Vagina (tissue), 2 donors: ENCODE measurements at places on chromosomes 2 and 18.
A peak's percentile ranks its signal among the peaks of the same experiment; 100 is the strongest.

DNA sequence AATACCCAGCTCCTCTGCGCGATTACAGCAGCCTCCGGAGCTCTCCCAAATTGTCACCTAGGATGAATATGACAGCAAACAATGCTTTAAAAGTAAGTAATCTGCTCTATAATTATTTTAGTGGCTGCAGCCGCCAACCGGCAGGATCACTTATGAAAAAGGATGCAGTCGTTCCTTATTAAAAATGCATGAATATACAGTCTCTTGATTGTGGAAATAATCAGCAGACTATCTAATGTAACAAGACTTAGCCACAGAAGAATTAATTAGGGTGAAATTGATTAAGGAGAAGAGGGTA, 71.8 kb upstream of the STPG4 start:
- no peak for DNase-seq
- H3K4me1 ChIP-seq: peaks cover 30% of the 10 kb centered on the region
- H3K27ac ChIP-seq: no peak overlapping the region
- H3K4me3 ChIP-seq: no peak overlapping the region
- no peaks in the 10 kb centered on the region for H3K36me3 ChIP-seq

GRCh38 chr2:62831729-62832128, 126.2 kb downstream of the EHBP1 start:
- H3K27ac ChIP-seq: no peak overlapping the region
- H3K4me3 ChIP-seq: no peak overlapping the region
- no peaks in the 10 kb centered on the region for H3K27me3 ChIP-seq
- H3K36me3 ChIP-seq: peaks cover 44% of the 10 kb centered on the region

- no peak for DNase-seq
- H3K4me3 ChIP-seq: no peak overlapping the region
- H3K27ac ChIP-seq: no peak overlapping the region
- no peaks in the 10 kb centered on the region for H3K4me1 ChIP-seq
These were observed 2.4 kb downstream of the LRRC30 start for GRCh38 chr18:7233134-7233810.

- no peaks in the 10 kb centered on the region for H3K4me1 ChIP-seq
- no peak overlapping the region for H3K27ac ChIP-seq
- H3K36me3 ChIP-seq: no peaks in the 10 kb centered on the region
These were observed 64.0 kb upstream of the ZSWIM2 start for GRCh38 chr2:186912979-186913378.

- H3K27me3 ChIP-seq: no peaks in the 10 kb centered on the region
- H3K4me1 ChIP-seq: peaks cover 9% of the 10 kb centered on the region
- H3K4me3 ChIP-seq: no peak overlapping the region
These were observed 417.4 kb downstream of the LPIN1 start for GRCh38 chr2:12163866-12164265.

DNA sequence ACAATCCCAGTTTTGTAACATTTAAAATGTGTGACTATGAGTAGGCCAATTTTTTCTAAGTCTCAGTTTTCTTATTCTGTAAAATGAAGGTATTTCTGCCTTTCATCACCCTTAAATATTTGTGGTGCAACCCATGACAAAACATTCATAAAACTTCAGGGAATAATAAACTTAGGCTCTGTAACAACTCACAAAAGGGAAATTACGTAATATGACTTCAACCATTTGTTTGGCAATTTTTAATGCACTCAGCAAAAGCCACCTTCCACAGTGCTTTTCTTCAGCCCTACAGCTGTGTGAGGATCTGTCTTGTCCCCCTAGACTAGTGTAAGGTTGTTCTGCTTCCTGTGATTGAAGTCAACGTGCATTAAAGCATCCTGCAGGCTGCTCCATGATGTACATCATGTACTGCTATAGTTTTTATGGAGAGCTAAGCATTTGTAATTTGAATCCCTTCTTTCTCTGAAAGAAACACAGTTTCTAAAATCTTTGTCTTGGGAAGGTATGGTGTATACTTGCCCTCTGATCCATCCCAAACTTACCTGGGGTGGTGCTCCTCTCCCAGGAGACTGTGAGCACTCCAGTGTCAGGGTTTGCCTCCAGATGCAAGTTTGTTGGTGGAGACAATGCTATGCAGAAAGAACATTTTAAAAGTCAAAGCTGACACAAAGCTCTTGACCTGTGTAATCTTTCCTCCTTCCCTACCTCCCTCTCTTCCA, 39.1 kb downstream of the FN1 start:
- no peak overlapping the region for H3K27ac ChIP-seq
- H3K4me1 ChIP-seq: no peaks in the 10 kb centered on the region
- no peaks in the 10 kb centered on the region for H3K27me3 ChIP-seq
- H3K4me3 ChIP-seq: no peak overlapping the region
- no peak for DNase-seq

GRCh38 chr2:149360106-149360505, 29.7 kb downstream of the LYPD6 start:
- no peaks in the 10 kb centered on the region for H3K27me3 ChIP-seq
- H3K36me3 ChIP-seq: no peaks in the 10 kb centered on the region
- H3K4me1 ChIP-seq: peaks cover 5% of the 10 kb centered on the region

DNA sequence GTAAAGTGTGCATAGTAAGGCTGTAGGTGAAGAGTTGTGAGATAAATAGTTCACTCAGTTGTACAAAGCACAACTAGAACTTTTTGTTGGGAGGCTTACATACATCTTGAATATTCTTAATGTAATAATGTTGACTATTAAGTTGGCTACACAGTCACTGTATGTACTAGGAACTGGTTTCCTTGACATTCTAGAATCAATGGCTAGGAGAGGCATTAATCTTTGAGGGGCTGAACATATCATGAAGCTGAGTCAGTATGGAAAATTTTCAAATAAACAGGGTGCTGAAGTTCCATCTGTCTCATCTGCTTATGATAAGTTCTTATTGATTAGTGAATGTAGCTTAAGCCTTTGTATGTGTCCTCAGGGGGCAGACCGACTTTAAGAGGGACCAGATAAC, 23.4 kb downstream of the METTL21A start:
- H3K27ac ChIP-seq: no peak overlapping the region
- no peaks in the 10 kb centered on the region for H3K27me3 ChIP-seq
- no peak overlapping the region for H3K4me3 ChIP-seq
- no peaks in the 10 kb centered on the region for H3K4me1 ChIP-seq
- H3K36me3 ChIP-seq: no peaks in the 10 kb centered on the region

DNA sequence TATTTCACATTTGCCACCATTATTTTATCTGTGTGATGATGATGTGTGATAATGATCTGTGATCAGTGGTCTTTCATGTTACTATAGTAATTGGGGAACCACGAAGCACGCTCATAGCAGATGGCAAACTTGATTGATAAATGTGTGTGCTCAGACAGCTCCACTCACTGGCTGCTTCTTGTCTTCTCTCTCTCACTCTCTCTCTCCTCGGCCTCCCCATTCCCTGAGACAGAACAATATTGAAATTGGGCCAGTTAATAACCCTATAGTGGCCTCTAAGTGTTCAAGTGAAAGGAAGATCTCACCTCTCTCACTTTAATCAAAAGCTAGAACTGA, 60.7 kb upstream of the RAPGEF4 start:
- H3K27me3 ChIP-seq: no peaks in the 10 kb centered on the region
- H3K27ac ChIP-seq: no peak overlapping the region
- no peaks in the 10 kb centered on the region for H3K36me3 ChIP-seq
- no peaks in the 10 kb centered on the region for H3K4me1 ChIP-seq

GRCh38 chr18:78983512-78983911, 3.9 kb downstream of the SALL3 start:
- no peaks in the 10 kb centered on the region for H3K27me3 ChIP-seq
- no peaks in the 10 kb centered on the region for H3K4me1 ChIP-seq
- H3K4me3 ChIP-seq: peak overlapping the region; percentile 2
- no peak for DNase-seq

DNA sequence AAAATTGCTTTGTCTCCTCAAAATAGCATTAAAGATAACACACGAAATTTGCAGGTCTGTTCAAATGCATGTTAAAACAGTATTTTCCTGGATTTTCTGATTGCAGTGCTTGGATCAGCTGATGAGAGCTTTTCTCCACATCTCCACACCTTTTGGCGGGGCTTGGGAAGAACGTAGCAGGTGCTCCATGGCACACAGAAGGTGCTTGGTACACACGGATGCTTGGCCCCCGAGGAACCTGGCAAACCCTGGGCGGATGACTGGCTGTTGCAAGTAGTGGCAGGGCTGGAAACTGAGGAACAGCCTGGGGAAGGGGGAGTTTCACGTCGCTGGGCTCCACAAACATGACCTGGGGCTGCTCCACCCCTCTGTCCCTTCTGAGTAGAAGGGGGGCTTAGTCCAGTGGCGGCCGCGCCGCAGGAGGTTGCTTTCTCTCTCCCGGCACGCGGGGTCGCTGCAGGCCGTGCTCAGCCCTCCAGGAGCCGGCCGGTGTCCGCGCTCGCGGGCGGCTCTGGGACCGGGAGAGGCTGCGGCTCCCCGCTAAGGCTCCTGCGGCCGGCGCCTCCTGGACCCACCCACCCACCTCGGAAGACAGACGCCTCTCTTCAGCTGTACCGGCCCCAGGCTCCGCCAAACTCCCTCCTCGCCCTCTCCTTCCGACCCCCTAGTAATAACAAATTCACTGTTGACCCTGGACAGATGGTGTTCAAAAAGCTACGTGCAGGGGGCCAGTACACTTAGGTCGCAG, 69.3 kb downstream of the MARCO start:
- DNase-seq: peak; percentile 58
- H3K4me3 ChIP-seq: no peak overlapping the region
- no peaks in the 10 kb centered on the region for H3K36me3 ChIP-seq
- H3K4me1 ChIP-seq: no peaks in the 10 kb centered on the region
- no peaks in the 10 kb centered on the region for H3K27me3 ChIP-seq

DNA sequence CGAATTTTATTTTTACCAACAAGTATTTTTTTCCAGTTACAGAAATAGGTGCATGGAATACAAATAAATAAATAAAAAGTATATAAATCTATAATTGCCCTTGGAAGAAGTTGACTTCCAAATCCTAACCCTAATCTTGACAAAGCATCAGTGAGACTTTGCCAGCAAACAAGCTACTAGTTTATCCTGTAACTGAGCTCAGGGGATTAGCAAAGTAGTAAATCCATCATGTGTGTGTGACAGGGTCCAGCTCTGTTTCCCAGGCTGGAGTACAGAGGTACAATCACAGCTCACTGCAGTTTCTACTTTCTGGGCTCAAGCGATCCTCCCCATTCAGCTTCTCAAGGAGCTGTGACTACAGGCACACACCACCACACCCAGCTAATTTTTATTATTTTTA, 948.0 kb upstream of the CNTNAP5 start:
- no peaks in the 10 kb centered on the region for H3K27me3 ChIP-seq
- H3K27ac ChIP-seq: no peak overlapping the region
- no peak overlapping the region for H3K4me3 ChIP-seq
- DNase-seq: no peak
- H3K4me1 ChIP-seq: no peaks in the 10 kb centered on the region
- H3K36me3 ChIP-seq: no peaks in the 10 kb centered on the region

- no peaks in the 10 kb centered on the region for H3K36me3 ChIP-seq
- no peak overlapping the region for H3K27ac ChIP-seq
- H3K4me1 ChIP-seq: no peaks in the 10 kb centered on the region
- no peak overlapping the region for H3K4me3 ChIP-seq
These were observed 125.3 kb downstream of the TMEM163 start for GRCh38 chr2:134593519-134593918.

- DNase-seq: no peak
- H3K4me1 ChIP-seq: peaks cover 26% of the 10 kb centered on the region
- no peaks in the 10 kb centered on the region for H3K36me3 ChIP-seq
- peak overlapping the region; percentile 37 for H3K27ac ChIP-seq
- no peaks in the 10 kb centered on the region for H3K27me3 ChIP-seq
- no peak overlapping the region for H3K4me3 ChIP-seq
These were observed 51.2 kb downstream of the SPIRE1 start for GRCh38 chr18:12606592-12607315.

DNA sequence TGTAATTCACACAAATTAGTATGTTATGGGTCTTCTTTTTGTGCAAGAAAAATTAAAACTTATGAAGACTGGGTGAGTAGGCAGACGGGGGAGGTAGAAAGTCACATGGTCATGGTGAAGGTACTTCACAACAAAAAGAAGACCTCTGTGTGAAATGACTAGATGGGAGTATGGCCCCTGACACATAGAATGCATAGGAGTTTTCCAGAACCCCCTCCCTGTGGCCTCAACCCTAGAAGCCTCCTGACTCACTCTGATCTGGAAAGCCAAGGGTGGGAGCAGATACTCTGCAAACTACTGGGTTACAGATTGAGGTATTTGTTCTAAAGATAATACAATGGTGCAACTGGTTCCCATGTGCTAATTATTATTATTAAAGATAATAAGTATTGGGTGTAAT, 23.2 kb downstream of the SATB2 start:
- no peaks in the 10 kb centered on the region for H3K36me3 ChIP-seq
- H3K27me3 ChIP-seq: no peaks in the 10 kb centered on the region
- no peak overlapping the region for H3K4me3 ChIP-seq
- no peaks in the 10 kb centered on the region for H3K4me1 ChIP-seq
- DNase-seq: no peak

GRCh38 chr2:67215214-67216055, 181.7 kb upstream of the ETAA1 start:
- no peak overlapping the region for H3K27ac ChIP-seq
- H3K27me3 ChIP-seq: no peaks in the 10 kb centered on the region
- H3K36me3 ChIP-seq: no peaks in the 10 kb centered on the region
- H3K4me1 ChIP-seq: no peaks in the 10 kb centered on the region
- H3K4me3 ChIP-seq: no peak overlapping the region
- DNase-seq: no peak

- no peak for DNase-seq
- H3K4me3 ChIP-seq: no peak overlapping the region
- H3K27me3 ChIP-seq: no peaks in the 10 kb centered on the region
- no peaks in the 10 kb centered on the region for H3K36me3 ChIP-seq
- H3K4me1 ChIP-seq: peaks cover 18% of the 10 kb centered on the region
- no peak overlapping the region for H3K27ac ChIP-seq
These were observed 26.5 kb upstream of the CREB1 start for GRCh38 chr2:207503234-207503633.

- H3K4me1 ChIP-seq: peaks cover 85% of the 10 kb centered on the region
- no peaks in the 10 kb centered on the region for H3K36me3 ChIP-seq
- no peak for DNase-seq
- no peaks in the 10 kb centered on the region for H3K27me3 ChIP-seq
- peak overlapping the region; percentile 65 for H3K27ac ChIP-seq
These were observed 6.3 kb downstream of the RND3 start for GRCh38 chr2:150480971-150481830.
